ENCODE measurements at places on chromosomes 11 and 22. TPM values are rescaled to one million over a fixed set of nuclear protein-coding genes. Genes with fewer than 3 reads are reported as not detected.

- DNase-seq: no peak
Observed at GRCh38 chr11:47328449-47329390, 23.8 kb downstream of the MYBPC3 start.

IFITM2 gene
- 4.2 TPM for total RNA-seq

- DNase-seq: no peak
Observed at GRCh38 chr11:2781408-2782274, 81.8 kb upstream of the KCNQ1OT1 start.

CTR9 gene
- 11.1 TPM for total RNA-seq

GRCh38 chr11:130383344-130384211, 44.8 kb downstream of the ADAMTS8 start:
- peak; percentile 63 for DNase-seq

DNA sequence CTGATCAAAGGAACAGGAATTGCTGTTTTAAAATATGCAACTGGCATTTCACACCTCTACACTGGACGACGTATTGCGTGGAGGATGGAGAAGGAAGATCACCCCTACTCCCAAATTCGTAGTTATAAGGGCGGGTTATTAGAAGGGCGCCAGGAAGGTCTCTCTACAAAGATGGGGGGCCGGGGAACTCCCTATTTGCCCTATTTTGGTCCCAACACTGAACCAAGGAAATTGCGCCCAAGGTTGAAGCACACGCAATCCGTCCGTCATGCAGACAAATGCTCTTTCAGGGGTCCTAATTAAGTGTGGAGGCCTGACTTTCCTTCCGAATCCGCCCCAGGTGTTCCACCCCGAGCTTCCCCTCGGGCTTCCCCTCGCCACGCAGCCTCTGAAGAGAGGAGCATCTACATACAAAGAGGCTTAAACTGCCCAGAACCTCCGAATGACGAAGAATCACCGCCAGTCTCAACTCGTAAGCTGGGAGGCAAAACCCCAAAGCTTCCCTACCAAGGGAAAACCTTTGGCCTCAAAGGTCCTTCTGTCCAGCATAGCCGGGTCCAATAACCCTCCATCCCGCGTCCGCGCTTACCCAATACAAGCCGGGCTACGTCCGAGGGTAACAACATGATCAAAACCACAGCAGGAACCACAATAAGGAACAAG, 396 bp downstream of the NPAT start:
- peak; percentile 1 for DNase-seq

GRCh38 chr11:45665933-45666647, 668 bp upstream of the CHST1 start:
- no peak for DNase-seq

DNA sequence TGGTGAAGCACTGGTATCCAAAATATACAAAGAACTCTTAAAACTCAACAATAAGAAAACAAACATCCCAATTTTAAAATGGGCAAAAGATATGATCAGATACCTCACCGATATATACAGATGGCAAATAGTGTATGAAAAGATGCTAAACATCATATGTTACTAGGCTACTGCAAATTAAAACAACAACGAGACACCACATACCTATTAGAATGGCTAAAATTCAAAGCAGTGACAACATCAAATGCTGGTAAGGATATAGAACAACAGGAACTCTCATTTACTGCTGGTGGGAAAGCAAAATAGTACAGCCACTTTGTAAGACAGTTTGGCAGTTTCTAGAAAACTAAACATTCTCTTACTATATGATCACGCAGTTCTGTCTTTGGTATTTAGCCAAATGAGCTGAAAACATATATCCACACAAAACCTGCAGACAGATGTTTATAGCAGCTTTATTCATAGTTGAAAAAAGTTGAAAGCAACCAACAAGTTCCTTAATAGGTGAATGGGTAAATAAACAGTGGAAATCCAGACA, 38.5 kb downstream of the SIK3 start:
- DNase-seq: no peak

HSPB2 gene
- 0.80 TPM for total RNA-seq

DNA sequence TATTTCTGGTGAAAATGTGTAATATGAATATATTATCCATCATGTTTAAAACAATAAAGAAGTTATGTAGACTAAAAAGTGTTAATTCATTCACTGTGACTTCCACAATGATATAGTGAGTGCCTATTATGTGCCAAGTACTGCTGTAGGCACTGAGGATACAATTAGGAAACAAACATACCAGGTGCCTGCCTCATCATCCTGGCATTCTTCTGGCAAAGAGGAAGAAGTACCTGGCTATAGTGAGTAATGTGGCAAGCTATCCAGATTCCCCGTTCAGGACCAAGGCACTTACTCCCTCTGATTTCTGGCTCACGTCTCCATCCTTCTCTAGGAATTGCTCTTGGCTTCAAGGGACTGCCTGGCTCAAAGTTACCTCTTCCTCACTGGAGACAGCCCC, 77.5 kb upstream of the CLMP start:
- DNase-seq: peak; percentile 87

GRCh38 chr11:132126973-132127899, 756.8 kb downstream of the NTM start:
- no peak for DNase-seq

GPR83 gene
- total RNA-seq: not detected

HBG1 gene
- not detected for total RNA-seq

- DNase-seq: no peak
Observed at GRCh38 chr22:17266251-17266971, 47.2 kb upstream of the ADA2 start.

DEPDC7 gene
- 1.2 TPM for total RNA-seq

IFITM10 gene
- 5.5 TPM for total RNA-seq
